ENCODE measurements at places on chromosomes 4 and X.
A peak's percentile ranks its signal among the peaks of the same experiment; 100 is the strongest.

DNA sequence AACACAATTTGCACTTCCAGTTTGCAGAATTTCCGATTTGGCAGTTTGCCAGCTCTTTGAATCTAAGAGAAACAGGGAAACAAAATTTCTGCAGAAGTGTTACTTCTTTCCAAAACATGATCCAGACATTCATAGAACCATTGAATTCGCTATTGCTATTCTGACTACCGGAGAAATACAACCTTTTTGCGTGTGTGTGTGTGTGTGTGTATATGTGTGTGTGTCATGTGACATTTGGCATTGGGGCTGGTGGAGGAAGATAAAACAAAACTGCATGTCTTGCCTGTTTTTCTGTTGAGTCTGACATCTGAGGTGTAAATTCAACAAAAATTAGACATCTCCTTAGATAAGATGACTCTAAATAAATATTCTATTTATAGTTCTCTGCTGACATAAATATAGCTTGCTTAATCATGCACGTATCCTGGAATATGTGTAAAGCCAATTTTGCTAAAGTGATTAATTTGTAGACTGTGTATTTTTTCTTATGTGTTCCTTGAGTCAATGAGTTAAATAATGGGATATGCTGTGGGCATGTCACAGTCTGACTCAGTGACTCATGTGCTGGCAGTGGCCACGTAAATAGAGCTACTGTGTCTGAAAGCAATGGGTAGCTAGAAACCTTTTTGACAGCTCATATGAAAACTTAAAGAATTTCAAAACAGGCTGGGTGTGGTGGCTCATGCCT lies 98.9 kb downstream of the HPGD start:
- DNase-seq, result peak; percentile 9

DNA sequence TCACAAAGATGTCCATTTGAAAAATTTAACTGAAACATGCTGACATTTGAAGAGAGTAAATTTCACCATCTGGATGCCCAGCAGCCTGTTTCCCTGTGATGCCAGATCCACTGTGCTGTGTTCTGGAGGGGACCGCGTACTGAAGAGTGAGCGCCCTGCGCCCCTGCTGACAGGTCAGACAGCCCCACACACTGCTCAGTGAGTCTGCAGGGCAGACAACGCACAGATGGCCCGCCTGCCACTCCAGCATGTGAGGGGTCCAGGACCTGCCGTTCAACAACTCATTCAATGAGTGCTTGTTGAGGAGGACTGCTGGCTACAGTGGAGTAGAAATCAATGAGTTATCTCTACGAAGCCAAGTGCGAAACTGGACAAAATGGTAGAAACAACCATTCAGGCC lies 49.2 kb downstream of the FGFRL1 start:
- no peak for DNase-seq

DNA sequence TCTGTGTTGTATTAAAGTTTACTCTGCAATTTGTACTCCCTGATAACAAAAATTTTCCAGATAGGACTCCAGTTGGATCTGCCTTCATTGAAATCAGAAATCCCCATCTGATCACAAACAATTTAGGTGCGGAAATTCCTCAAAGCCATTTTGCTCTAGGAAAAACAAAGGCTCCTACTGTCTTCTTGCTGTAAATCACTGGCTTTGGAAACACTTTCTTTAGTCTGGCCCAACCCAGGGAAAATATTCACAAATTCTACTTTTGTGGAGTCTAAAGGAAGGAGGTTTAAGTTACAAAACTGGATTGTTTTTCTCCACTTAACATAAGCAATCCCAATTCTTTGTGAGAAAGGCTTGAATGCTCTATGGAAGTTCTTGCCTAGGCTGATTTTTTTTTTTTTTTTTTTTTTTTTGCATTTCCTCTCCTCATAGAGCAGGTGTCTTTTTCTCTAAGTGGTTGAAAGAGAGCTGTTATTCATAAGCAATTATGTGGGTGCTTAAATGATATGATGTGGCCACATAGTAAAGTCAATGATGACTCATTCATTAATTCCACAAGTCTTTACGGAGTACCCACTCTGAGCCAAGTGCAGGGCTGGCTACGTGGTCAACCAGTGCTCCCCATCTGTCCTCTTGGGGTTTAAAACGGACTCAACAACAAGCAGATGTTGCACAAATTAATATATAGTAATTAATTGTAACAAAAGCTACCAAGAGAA lies 261.4 kb downstream of the LDB2 start:
- DNase-seq, result no peak

- no peak for DNase-seq
These were observed 61.7 kb upstream of the RELL1 start for GRCh38 chr4:37747772-37748330.

- DNase-seq, result no peak
These were observed at the start of gene ARMCX2 for GRCh38 chrX:101659601-101660063. ARMCX2 (minus strand) TSS chrX:101659850; CDS start chrX:101657588, 2,262 bp downstream.

- DNase-seq, result no peak
These were observed 1.7 kb downstream of the EVC2 start for GRCh38 chr4:5706486-5707290.

DNA sequence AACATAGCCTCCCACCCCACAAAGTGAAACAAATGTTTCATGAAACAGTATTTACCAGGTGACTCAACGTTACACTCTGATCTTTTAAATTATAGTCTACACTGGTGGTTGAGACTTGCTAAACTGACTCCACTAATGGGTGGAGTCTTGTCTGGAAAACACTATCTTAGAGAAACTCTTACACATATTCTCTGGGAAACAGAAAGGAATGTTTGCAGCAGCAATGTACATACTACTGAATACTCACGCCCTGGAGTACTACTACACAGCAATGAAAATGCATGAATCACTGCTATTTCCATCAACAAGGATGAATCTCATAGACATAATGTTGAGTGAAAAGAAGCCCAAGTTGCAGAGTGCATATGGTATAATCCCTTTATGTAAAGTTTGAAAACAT lies 208.5 kb upstream of the IGFBP7 start:
- no peak for DNase-seq

DNA sequence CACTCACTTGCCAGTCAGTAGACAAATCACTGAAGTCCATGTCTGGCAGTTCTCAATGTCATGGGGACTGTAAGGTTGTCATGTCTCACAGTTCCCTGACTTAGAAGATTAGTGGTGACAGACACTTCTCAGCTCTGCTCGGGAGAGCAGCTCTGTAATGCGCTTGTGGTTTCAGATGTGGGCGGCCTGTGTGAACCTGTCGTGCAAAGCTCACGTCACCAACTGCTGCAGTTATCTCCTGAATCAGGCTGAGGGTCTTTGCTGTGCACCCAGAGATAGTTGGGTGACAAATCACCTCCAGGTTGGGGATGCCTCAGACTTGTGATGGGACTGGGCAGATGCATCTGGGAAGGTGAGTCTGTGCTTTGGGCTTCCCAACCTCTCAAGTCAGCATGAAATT lies at the start of gene IL9R:
IL9R (plus strand) TSS at position 261 of the 400 bp plus-strand sequence; CDS start at position 325, 64 bp downstream.
- no peak for DNase-seq

DNA sequence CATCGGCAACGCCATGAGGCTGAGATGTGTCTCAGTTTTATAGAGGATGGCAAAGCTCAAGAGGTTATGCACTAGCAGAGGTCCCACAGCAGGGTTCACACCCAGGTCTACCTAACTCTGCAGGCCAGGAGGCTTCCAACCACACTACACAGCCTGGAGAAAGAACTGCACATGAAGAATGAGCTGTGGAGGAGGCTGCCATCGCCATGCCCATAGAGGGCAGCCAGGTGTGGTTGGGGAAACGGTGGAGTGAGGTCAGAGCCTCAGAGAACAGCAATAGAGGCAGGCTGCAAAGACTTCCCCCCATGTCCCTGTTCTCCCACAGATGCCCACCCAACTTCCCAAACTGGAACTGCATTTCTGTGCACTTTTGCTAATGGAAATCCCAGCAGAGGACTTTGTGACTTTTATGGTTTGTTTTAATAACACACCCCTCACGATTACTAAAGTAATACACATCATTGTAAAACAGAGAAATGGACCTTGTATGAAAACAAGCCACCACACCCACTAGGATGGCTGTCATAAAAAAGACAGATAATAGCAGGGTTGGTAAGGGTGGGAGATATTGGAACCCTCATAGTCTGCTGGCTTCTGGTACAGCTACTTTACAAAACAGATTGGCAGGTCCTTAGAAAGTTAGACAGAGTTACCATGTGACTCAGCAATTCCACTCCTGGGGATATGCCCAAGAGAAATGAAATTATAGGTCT lies 58.9 kb upstream of the PROM1 start:
- no peak for DNase-seq

DNA sequence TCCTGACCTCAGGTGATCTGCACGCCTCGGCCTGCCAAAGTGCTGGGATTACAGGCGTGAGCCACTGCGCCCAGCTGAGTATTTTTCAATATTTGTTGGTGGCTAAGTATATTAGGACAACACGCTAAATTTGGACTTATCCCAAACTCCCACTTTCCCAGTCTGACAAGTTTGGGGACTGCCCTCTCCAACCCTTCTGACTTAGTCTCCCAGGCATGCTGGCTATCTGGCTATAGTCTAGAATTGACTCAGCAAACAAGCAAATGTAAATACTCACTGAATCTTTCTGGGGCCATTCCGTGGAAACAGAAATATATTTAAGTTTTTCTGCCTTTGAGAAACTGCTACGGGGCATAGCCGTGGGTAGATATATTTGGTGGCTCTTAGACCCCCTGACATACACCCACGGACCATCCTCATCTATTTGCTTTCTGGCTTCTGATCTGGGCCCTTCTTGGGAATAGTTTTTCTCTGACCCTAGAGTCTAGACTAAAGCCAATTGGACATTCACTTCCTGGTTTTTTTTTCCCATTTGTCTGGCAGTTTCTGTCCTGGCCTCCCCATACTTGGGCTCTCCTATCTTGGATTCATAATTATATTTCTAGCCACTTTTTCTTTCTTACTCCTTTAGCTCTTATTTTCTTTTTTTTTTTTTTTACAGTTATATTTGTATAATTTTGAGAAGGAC lies 11.3 kb upstream of the DOCK11 start:
- no peak for DNase-seq

DNA sequence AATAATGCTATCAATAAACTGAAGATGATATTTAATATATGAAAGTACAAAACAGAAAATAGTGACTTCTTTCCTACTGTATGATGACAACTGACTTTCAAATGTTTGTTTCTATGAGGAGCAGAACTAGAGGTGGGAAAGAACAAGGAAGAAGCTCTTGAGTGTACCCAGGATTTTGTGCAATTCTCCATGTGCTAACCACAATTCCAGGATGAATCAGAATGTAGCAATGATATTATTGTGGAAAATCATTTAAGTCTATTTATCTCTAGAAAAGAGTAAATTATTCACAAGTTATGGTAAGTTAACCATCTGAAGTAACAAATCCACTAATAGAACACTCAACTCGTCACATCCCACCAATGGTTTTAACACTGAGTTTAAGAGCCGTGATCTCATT lies 324.1 kb upstream of the EMCN start:
- no peak for DNase-seq

DNA sequence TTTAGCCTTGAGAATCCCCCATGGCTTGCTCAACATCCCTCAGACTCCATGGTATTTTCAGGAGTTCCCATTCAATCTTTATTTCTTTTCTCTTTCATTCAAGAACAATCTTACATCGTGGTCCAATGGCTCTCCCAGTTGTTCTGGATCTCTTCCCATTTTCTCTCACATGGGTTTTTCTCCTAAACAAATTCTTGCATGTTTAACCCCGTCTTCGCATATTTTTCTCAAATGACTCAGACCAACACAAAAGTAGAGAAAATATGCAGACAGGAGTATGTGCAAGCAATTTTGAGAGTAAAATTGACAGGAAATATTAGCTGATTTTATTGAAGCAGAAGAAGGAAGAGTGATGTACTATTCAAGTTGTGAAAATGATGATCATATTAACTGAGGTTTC lies 396.4 kb upstream of the TRAM1L1 start:
- DNase-seq, result no peak

- DNase-seq, result no peak
These were observed 6.0 kb upstream of the NEXMIF start for GRCh38 chrX:74931214-74931613.

GRCh38 chr4:40377512-40378365 lies 42.6 kb downstream of the CHRNA9 start:
- DNase-seq, result no peak

All from thoracic aorta (tissue), 2 donors.